ENCODE measurements at places on chromosomes 12 and 14. TPM values are rescaled to one million over a fixed set of nuclear protein-coding genes. Genes with fewer than 3 reads are reported as not detected.

The PTPRB gene
- total RNA-seq = 21.9 TPM

The EML5 gene
- 0.49 TPM for total RNA-seq

The CALM1 gene
- 260 TPM for total RNA-seq

The IFI27L2 gene
- 171 TPM for total RNA-seq

The TAS2R8 gene
- 0.98 TPM for total RNA-seq

The CCND2 gene
- total RNA-seq = 57.5 TPM

The SLC10A1 gene
- total RNA-seq = not detected

The NYNRIN gene
- total RNA-seq = 14.7 TPM

The SIX6 gene
- not detected for total RNA-seq

The LRP6 gene
- 71.0 TPM for total RNA-seq

The SEC23A gene
- 54.8 TPM for total RNA-seq

The TMEM233 gene
- 0.49 TPM for total RNA-seq

The RERG gene
- total RNA-seq = 31.9 TPM

The AKAP5 gene
- total RNA-seq = 0.49 TPM

The SLC6A13 gene
- not detected for total RNA-seq

The AQP6 gene
- not detected for total RNA-seq

The RGS6 gene
- total RNA-seq = 2.0 TPM

The OR4Q3 gene
- total RNA-seq = not detected

The ELK3 gene
- total RNA-seq = 39.5 TPM

The WIF1 gene
- total RNA-seq = 27.3 TPM

The NCKAP5L gene
- 15.7 TPM for total RNA-seq

The TOMM20L gene
- not detected for total RNA-seq

The SMCO2 gene
- total RNA-seq = not detected

The RPS6KA5 gene
- total RNA-seq = 5.2 TPM
